ENCODE measurements at places on chromosomes 7 and 10.

- no peak for DNase-seq
Measured at GRCh38 chr7:106372595-106373318, 88.0 kb upstream of the NAMPT start.

DNA sequence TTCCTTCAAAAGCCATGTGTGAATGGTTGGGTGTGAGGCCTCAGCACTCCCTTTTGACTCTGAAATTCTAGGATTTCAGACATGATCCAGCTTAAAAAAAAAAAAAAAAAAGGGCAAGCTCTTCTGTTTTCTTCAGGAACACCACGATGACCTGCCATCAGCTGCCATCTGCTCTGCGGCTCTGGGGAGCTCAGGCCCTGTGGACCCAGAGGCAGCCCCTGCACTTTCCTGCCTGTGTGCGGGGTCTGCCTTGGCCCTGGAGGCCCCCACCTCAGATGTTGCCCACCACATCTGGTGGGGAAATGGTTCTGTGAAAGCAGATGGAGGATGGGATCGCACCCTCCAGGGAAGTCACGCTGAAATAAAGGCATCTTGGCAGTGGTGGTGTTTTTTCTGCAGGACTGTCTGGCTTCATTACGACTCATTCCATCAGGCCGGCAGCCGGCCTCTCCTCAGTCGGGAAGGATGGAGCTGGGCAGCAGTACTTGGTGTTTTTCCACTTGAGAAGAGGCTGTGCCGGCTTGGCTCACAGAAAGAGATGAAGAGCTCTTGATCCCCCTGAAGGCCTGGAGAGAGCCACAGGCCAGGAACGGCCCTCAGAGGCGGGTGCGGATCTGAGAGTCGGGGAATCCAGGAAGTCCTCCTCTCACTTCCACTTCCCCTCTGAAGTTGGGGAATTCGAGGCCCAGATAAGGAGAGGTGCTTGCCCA, 66.1 kb upstream of the AQP1 start:
- DNase-seq, result no peak

- DNase-seq, result no peak
Measured at GRCh38 chr10:82206831-82207230, 331.8 kb downstream of the NRG3 start.

- DNase-seq, result no peak
Measured at GRCh38 chr10:4344492-4344994, 481.5 kb upstream of the AKR1E2 start.

- no peak for DNase-seq
Measured at GRCh38 chr10:1874533-1874932, 137.2 kb upstream of the ADARB2 start.

DNA sequence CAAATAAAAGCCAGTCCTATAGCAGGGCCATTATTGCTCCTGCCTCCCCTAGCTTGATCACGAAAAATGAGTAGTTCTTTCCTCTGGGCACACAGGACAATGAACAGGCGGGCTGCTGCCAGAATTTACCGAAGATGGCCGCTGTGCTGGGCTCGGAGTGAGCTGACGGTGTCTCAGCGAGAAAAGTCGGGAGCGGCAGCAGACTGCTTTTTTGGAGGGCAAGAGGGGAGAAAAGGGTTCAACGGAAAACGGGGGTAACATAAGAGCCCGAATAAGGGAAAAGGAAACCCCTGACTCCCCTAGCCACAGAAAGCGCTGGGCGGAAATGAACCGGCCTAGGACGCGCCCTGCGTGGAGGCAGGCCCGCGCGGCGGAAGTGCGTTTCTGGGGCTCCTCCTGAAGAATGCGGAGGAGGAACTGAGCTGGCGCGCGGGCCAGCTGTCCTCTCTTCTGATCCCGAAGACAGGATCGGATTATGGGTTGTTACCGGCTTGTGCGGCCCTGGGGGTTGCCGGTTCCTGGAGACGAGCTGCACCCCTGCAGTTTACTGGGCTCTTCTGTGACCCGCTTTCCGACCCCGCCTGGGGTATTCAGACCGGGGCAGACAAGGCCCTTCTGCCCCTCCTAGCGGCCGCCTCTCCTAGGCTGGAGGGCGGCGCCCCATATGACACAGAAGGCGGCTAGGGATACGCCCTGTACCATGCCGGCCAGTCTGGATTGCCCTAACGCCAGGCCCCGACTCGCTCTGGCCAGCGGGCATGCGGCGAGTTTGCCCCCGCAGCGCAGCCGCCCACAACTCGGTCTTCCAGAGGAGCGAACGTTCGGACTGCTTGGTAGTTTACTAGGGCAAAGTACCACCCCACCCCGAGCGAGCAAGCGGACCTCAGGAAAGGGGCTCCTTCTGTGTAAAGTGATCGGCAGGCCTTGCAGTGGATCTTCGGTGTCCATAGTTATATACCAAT, 30.1 kb upstream of the KMT2E start:
- peak; percentile 72 for DNase-seq

- no peak for DNase-seq
Measured at GRCh38 chr7:27124902-27125689, 5.5 kb downstream of the HOXA4 start.

DNA sequence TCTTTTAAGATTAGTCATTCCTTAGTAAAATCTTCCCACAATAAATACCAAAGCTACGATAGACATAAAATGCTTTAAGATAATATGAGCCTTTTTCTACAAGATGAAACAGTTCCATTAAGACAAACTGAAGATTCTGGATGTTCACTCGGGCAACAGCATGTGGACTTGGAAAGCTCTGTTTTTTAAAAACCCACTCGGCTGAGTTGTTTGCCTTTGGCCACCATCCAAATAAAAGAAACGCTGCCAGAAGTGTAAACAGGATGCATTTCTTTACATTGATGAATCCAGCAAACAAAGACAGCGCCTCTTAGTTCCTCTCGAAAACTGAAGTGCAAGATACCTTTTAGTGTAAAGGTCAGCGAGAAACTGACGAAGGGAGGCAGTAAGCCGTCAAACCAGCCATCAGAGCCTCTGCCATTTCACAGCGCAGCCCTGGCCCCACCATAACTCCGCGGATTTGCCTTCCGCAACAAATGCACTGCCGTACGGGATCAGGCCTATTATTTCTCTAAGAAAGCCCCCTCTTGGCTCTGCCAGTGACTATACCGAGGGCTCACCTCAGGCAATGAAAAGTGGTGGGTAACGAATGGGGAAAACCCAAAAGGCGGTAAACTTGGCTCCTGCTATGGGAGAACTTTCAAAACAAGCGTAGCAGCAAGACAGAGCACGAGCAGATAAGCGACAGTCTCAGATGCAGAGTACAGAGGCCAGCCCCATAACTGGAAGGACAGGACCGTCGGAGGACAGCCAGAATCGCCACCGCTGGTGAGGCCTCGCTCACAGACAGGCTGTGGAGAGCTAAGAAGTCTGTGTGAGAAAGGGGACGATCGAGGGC, 41.4 kb downstream of the GNA12 start:
- DNase-seq, result no peak

GRCh38 chr10:29861811-29862505, 197.4 kb downstream of the JCAD start:
- DNase-seq, result no peak

GRCh38 chr10:70186571-70186970, 16.3 kb upstream of the SAR1A start:
- DNase-seq, result no peak

- DNase-seq, result no peak
Measured at GRCh38 chr10:69630651-69631400, 779 bp downstream of the FAM241B start.

DNA sequence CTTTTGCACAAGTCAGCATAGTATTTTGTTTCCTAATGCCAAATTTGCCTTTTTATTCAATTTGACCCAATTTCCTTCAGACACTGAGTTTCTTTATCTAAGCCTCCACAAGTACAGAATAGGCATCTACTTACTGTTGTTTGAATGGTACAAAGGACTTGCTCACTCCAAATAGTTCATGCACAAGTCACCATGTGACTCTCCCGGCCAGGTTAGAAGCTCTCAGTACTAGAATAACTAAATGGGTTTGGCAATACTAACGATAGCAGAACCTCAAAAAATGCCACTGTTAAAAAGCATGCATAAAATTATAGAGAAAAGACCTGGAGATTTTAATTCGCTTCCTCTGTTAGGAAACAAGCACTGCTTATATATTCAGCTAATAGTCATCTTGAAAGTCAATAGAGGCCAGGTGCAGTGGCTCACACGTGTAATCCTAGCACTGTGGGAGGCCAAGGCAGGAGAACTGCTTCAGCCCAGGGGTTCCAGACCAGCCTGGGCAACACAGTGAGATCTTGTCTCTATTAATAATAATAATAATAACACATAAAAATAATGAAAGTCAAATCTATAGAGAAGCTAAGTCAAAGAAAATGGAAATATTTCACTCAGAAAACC, 335.8 kb upstream of the MBL2 start:
- DNase-seq, result no peak

- no peak for DNase-seq
Measured at GRCh38 chr10:77667426-77668324, 30.1 kb upstream of the KCNMA1 start.

- DNase-seq, result no peak
Measured at GRCh38 chr7:22137026-22137425, 191.3 kb upstream of the CDCA7L start.

GRCh38 chr10:5515948-5516761, 8.6 kb upstream of the CALML3 start:
- no peak for DNase-seq

DNA sequence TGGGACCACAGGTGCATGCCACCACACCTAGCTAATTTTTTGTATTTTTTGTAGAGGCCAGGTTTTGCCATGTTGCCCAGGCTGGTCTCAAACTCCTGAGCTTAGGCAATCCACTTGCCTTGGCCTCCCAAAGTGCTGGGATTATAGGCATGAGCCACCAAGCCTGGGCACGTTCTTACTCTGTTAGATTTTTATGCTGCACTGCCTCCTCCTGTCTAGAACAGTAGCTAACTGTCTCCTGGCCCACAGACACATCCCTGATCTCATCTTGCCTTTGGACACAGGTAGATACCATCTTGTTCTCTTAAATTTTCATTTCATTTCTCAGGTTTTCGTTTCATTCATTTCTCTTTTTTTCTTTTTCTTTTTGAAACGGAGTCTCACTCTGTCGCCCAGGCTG, 41.1 kb downstream of the BLVRA start:
- no peak for DNase-seq

DNA sequence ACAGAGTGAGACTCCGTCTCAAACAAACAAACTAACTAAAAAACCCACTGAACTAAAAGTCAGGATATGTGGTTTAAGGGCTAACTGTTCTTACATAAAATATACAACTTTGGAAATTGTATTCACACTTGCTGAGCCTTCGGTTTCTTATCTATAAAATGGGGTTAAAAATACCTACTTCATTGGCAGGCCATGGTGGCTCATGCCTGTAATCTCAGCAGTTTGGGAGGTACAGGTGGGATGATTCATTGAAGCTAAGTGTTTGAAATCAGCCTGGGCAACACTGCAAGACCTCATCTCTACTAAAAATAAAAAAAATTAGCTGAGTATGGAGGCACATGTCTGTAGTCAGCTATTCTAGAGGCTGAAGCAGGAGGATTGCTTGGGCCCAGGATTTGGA, 115.4 kb upstream of the KLF6 start:
- DNase-seq, result no peak

DNA sequence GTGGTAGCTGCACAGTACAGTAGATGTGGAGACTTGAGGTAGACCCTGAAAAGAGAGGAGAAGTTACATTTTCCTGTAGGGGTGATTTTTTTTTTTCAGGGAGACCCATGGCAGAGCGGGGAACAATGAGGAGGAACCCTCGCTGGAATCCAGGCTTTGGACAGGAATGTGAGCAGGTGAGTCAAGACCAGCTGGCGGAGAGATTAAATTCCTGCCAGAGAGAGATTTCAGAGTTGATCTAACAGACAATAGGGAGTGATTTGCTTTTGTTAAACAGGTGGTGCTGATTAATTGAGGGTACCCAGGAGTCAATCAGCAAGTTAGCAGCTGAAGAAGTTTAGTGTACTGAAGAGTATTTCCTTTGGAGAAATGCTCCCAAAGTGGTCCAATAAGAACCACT, 41.6 kb upstream of the MINDY3 start:
- DNase-seq, result no peak

DNA sequence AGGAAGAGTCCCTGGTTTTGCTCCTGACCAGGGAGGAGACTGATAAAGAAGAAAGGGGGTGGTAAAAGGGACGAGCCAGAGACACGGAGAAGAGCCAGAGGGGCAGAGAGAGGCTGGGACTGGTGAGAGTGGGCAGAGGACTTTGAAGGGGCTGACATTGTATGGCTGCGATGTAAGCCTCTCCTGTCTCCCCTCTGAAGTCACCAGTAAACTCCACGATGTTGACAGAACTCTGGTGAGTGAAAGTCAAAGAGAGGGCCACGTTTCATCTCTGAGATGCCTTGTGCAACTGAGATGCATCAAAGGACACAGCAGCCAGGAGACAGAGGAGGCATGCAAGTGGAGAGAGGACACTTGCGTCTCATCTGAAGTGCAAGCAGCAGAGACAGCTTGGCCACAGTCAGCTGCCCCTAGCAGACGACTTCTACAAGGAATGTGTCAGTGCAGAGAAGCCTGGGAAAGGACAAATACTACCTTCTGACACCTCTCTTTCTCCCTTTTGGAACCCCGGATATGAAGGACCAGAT, 54.3 kb downstream of the SMKR1 start:
- no peak for DNase-seq

- no peak for DNase-seq
Measured at GRCh38 chr7:38177621-38178003, 433 bp upstream of the STARD3NL start.

- DNase-seq, result no peak
Measured at GRCh38 chr7:34842782-34843181, 184.8 kb downstream of the NPSR1 start.

GRCh38 chr7:149028346-149029109, at the start of gene PDIA4:
PDIA4 (minus strand) TSS chr7:149028505; CDS start chr7:149028408, 97 bp downstream.
- peak; percentile 99 for DNase-seq

DNA sequence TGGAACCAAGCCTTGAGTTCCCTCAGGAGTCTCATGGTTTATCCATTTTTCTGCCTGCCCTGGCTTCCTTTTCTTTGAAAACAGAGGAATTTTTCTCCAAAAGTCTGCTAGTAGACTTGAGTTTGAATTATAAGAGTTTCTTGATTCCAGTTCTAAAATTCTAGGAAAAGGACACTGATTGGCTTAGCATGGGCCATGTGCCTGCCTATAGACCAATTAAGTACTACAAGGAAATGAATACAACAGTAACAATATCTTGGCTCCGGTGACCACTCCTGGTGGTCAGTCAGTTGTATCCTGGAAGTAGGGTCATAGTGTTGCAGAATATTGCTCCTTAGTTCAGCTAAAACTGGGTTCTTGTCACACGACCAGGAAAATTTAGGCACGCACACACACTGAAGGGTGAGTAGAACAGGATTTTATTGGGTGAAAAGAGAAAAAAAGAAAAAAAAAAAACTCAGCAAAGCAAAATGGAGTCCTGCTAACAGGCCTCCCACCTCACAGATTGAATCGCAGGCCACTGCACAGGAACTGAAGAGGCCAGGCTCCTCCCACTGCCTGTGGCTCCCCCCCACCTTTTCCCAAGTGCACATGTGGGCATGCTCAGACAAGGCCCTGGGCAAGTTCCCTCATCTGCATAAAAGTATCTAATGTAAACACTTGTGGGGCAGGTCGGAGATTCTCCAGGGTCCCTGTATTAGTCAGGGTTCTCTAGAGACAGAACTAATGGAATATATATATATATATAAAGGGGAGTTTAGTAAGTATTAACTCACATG, 155.1 kb downstream of the LYZL1 start:
- no peak for DNase-seq

Data from stimulated activated CD8-positive, alpha-beta memory T cell treated with anti-CD3 and anti-CD28 coated beads, Interleukin-15, amount 100 ng/mL, for 24 hours (primary cell).